Panc1 (cell line): ENCODE measurements at places on chromosomes 2 and 18. TPM values are rescaled to one million over a fixed set of nuclear protein-coding genes. Genes with fewer than 3 reads are reported as not detected.

GRCh38 chr2:171434013-171434989 lies at the start of gene DCAF17:
Gene DCAF17, plus strand, starts transcription at chr2:171434226. Its CDS starts 352 bp downstream, at chr2:171434578.
- no peaks in the 10 kb centered on the region for H3K27me3 ChIP-seq
- peak within 1 kb of the TSS; percentile 96 for H3K27ac ChIP-seq
- DNase-seq: peak; percentile 81
- H3K4me3 ChIP-seq: peak within 1 kb of the TSS; percentile 95

DNA sequence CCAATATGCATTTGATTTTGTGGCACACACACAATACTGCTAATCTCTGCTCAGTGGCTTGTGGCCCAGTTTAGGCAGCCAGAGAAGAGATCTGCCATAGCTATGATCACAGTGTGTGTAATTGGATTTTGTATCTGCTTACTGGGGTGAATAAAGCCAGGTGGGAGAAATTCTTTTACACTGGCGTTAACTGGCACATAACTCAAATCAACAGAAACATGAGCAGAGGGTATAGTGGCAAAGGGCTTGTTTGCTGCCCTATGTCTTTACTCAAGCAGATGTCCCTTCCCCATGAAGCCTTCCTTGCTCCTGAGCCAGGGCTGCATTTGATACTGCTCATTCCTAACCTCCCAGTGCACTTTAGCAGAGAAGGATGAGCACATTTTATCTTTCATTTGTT lies 28.5 kb downstream of the STON1 start:
- H3K27me3 ChIP-seq: no peaks in the 10 kb centered on the region
- DNase-seq: no peak
- H3K4me1 ChIP-seq: no peaks in the 10 kb centered on the region
- H3K4me3 ChIP-seq: no peak overlapping the region

- no peak for DNase-seq
- H3K36me3 ChIP-seq: no peaks in the 10 kb centered on the region
- H3K4me3 ChIP-seq: no peak overlapping the region
- H3K27ac ChIP-seq: no peak overlapping the region
- no peaks in the 10 kb centered on the region for H3K4me1 ChIP-seq
- H3K27me3 ChIP-seq: no peaks in the 10 kb centered on the region
These were observed 27.7 kb downstream of the NFATC1 start for GRCh38 chr18:79423211-79424007.

DNA sequence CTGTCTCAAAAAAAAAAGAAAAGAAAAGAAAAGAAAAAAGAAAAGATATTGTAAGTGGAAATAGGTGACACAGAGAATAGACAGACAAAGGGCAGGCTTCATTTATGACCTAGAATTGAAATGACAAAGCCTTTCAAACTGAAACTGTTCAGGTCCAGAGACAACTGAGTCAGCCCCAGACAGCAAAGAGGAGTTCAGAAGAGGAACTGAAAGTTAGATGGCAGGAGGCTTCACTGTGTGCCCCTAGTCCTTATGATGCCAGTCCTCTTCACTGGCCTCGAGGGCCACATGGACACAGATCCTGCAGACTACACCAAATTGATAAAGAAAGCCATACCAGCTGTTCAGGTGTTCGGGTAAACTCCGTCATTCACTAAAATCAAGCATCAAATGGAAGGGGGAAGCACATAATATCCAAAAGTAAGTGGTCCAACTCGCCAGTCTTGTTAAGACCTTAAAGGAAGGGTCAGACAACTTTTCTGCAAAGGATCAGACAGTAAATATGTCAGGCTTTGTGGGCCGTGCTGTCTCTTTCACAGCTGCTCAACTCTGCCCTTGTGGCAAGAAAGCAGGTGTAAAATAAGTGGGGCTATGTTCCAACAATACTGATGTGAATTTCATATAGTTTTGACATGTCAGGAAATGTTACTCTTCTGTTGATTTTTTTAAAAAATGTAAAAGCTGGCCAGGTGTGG lies 231.9 kb upstream of the MGAT5 start:
- DNase-seq: no peak
- H3K4me3 ChIP-seq: no peak overlapping the region
- no peak overlapping the region for H3K27ac ChIP-seq
- no peaks in the 10 kb centered on the region for H3K4me1 ChIP-seq
- H3K27me3 ChIP-seq: no peaks in the 10 kb centered on the region
- H3K36me3 ChIP-seq: no peaks in the 10 kb centered on the region

DNA sequence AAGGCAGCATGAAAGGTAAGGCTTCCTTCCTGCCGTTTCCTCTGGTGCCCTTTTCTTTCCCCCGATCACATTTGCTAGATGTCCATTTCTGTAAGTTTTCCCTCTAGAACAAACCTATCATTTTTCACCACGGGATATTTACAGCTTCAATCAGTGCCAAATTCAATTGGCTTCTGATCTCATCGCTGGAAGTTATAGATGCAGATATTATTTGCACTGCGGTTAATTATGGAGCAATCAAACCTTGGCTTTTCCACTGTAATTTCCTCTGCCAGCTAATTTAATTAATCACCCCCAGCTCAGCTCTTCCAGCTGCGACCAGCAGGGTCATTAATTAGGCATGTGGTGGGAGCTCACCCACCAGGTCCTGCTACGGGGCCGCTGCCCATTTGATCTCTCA lies 86.1 kb downstream of the GBX2 start:
- DNase-seq: no peak
- H3K27ac ChIP-seq: no peak overlapping the region
- H3K4me3 ChIP-seq: no peak overlapping the region
- H3K27me3 ChIP-seq: no peaks in the 10 kb centered on the region
- no peaks in the 10 kb centered on the region for H3K36me3 ChIP-seq

DNA sequence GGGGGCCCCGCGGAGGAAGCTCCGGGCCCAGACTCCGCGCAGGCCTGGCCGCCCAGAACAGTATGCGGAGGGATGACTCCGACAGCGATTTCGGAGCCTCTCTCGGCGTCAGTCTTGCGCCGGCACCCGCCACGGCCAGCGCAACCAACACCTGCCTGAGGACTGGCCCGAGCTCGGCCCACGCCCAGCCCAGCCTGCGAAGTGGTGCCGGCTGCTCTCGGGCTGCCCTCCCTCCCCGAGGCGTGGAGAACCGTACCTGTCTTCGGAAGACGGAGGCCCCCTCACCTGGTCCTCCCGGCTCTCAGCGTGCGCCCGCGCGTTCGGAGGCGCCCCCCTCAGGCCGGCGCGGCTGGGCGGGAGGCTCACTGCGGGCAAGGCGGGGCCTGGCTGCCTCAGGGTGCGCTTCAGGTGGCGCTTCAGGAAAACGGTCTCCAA lies at the start of gene M1AP:
M1AP (minus strand) TSS at position 322 of the 435 bp plus-strand sequence. CDS start 8,055 bp downstream, outside the sequence.
- H3K27ac ChIP-seq: no peak within 1 kb of the TSS
- H3K36me3 ChIP-seq: no peaks in the 10 kb centered on the region
- no peaks in the 10 kb centered on the region for H3K27me3 ChIP-seq

- DNase-seq: no peak
- H3K36me3 ChIP-seq: no peaks in the 10 kb centered on the region
- H3K4me1 ChIP-seq: no peaks in the 10 kb centered on the region
- no peaks in the 10 kb centered on the region for H3K27me3 ChIP-seq
These were observed 152.5 kb downstream of the NRXN1 start for GRCh38 chr2:50879457-50879856.

DNA sequence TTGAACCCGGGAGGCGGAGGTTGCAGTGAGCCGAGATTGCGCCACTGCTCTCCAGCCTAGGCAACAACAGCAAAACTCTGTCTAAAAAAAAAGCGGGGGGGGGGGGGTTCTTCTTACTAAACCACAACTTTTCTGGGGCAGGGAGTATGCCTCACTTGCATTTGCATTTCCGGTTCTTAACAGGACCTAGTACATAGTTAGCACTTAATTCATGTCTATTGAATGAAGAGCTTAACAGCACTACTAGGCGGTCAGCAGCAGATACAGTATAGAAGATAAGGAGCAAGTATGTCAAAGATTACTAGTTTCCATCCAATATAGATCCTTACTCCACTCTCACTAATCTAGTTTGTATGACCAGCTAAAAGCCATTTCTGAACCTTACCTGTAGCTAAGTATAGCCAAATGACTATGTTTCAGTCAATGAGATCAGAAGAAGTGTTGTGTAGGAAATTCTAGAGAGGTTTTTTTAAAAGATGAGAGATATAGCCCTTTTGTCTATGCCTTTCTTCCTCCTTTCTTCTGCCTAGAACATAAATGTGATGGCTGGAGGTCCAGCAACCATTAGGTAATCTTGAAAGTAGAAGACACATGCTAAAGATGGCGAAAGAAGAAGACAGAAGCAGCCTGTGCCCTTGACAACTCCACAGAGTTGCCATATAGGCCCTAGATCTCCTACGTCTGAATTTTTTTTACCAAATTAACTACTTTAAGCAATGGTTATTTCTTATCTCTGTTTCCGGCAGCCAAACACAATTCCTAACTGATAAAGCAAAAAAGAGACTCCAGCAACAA lies 11.3 kb downstream of the HYCC2 start:
- H3K27me3 ChIP-seq: no peaks in the 10 kb centered on the region
- H3K36me3 ChIP-seq: no peaks in the 10 kb centered on the region
- H3K4me3 ChIP-seq: no peak overlapping the region
- no peak overlapping the region for H3K27ac ChIP-seq

GRCh38 chr2:72338076-72338475 lies 190.4 kb upstream of the CYP26B1 start:
- no peak for DNase-seq
- no peak overlapping the region for H3K27ac ChIP-seq
- no peaks in the 10 kb centered on the region for H3K36me3 ChIP-seq
- H3K4me1 ChIP-seq: no peaks in the 10 kb centered on the region

DNA sequence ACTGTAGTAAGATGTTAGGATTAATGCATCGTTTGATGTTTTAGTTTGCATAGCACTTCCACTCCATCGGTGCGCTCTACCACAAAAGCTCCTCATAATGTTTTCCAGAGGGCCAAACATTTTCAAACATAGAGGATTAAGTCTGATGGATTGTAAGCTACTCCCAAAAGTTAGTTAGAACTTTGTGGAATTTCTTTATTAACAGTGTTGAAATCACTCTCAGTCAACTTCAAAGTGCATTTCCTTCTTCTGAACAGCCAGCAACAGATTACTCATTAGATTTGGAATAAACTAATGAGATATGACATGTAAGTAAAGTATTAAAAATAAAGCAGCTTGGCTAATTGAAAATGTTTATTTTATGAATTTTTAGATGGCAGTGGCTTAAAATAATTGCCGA lies 30.1 kb upstream of the CTAGE1 start:
- H3K36me3 ChIP-seq: no peaks in the 10 kb centered on the region
- H3K4me1 ChIP-seq: no peaks in the 10 kb centered on the region; the same call in 1 of the 2 replicates

DNA sequence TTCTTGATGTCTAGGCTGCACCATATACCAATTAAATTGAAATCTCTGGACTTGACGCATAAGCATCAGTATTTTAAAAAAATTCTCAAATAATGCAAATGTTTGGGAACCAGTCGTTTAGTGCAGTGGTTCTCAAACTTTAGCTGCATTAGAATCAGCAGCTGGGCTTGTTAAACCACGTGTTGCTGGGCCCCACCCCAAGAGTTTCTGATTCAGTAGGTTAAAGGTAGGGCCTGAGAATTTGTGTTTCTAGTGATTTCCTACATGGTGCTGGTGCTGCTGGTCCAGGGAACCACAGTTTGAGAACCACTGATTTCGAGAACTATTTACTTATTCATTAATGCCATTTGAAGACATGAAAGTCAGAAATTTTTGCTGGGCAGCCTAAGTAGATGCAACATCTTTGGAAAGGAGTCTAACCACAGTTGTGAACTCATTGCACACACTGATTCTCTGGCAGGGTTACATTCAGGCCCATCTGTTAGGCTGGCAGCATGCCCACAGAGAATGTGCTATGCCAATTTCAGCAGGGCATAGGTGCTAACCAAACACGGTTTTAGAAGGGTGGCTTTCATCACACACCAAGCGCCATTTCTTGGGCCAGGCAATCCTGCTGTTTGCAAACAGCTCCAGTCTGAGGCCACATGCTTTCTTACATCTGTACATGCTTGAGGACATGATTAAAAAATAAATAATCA lies 26.4 kb upstream of the ATP5MC3 start:
- no peaks in the 10 kb centered on the region for H3K36me3 ChIP-seq
- no peak overlapping the region for H3K4me3 ChIP-seq
- DNase-seq: no peak
- no peak overlapping the region for H3K27ac ChIP-seq

GRCh38 chr2:137231628-137232027 lies 466.3 kb downstream of the THSD7B start:
- H3K36me3 ChIP-seq: no peaks in the 10 kb centered on the region
- no peak for DNase-seq

DNA sequence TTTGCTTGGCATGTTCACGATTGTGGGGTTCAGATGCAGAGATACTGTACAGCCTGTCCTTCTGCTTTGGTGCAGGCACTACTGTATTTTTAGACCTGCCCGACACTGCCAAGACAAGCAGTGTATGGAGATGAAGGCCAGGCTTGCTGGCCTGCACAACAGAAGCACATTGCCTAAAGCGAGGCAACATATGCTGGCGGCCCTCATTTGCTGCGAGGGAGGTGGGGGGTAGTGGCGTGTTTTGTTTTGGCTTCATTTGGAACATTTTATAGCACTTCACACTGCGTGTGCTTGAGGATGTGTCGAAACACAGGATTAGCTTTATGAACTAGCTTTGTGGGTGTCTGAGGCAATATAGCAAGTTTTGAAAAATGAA lies 27.0 kb downstream of the TMEM182 start:
- H3K4me3 ChIP-seq: no peak overlapping the region
- H3K27me3 ChIP-seq: no peaks in the 10 kb centered on the region
- H3K4me1 ChIP-seq: no peaks in the 10 kb centered on the region
- no peak for DNase-seq
- no peak overlapping the region for H3K27ac ChIP-seq

The CCDC74B gene
- 9.8 TPM for total RNA-seq

The PLB1 gene
- 0.80 TPM for total RNA-seq

The NAT8 gene
- total RNA-seq: not detected

The IL1R1 gene
- total RNA-seq: 7.1 TPM

The FTCDNL1 gene
- total RNA-seq: 2.8 TPM
